Spleen (tissue), 13 donors: ENCODE measurements at places on chromosomes 6 and 20.

GRCh38 chr6:161186173-161186769 lies 87.6 kb downstream of the AGPAT4 start:
- DNase-seq, result no peak

DNA sequence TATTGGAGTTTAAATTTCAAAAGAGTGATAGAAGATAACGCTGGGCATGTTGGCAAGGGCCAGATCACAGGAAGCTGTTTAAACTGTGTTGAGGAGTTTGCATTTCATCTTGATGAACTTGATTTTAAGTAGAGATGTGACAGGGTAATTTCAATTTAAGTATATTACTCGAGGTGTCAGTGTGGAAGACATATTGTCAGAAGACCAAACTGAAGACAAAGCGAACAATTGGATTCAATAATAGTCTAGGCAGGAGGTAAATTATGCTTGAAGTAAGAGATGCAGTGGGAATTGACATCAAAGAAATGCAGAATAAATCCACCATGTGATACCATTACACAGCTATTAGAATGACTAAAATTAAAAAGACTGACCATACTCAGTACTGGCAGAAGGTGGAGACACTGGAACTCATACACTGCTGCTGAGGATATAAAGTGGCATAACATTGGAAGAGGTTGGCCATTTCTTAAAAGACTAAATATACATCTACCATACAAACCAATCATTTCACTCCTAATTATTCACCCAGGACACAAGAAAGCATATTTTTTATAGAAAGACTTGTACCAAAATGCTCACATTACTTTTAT lies 240.8 kb downstream of the ARHGAP18 start:
- no peak for DNase-seq

DNA sequence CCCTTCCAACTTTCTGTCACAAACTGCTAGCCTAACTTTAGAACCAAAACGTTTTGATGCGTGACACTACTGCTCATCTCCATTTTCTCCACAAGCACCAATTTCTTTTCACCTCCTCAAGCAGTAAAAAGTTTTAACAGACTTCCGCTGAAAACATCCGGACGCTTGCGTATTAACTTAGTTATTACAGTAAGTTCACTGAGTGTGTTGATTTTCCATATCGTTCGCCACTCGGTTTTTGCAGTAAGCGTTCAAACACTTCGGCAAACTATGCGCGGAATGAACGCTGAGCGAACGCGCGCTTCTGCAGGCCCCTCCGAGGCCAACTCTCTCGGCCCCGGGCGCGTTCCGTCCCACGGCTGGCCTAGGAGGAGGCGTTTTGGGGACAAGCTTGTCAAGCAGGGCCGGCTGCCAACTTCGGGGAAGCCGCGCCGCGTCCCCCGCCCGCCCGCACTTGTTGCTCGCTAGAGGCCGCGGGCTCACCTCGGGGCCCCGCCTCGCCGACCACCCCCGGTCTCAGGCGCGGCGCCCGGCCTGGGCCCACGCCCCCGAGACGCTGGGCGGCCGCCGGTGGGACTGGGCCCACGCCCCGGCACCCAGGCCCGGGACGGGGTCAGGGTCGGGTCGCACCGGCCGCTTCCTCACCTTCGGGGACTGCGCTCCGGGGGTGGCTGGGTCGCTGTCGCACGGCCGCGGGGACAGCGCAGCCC lies 945 bp downstream of the PHF10 start:
- peak; percentile 94 for DNase-seq

DNA sequence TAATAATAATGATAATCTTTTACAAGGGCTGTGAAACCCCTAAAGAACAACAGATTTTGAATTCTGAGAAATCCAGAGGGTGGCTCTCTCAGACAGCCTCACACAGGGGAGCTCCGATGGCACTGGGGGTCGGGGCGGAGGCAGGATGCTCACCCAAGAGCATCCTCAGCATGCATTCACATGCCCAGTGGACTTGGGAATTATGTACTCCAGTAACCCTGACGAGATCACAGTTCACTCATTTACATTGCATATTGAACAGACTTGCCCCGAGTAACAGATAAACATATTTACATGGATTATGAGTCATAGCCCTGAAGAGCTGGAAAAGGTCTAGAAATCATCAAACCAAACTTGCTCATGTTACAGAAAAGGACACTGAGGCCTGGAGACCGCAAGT lies 482.7 kb upstream of the JARID2 start:
- DNase-seq, result no peak

DNA sequence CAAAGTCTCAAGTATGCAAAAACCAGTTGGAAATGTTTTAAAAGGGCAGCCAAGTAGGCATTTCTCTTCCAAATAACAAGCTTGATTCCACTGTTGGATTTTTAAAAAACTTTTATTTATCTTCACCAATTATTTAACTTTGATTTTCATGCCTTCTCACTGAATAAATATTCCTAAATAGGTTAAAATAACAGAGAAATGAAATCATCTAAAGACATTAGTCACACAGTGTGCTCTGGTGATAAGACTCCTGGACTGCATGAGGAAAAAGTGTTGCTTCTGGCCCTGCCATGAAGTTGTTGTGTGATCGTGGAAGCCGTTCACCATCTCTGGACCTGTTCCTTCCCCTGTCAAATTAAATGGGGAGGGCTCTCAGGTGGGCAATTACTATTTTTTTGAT lies 33.8 kb upstream of the IGF2R start:
- DNase-seq, result no peak

DNA sequence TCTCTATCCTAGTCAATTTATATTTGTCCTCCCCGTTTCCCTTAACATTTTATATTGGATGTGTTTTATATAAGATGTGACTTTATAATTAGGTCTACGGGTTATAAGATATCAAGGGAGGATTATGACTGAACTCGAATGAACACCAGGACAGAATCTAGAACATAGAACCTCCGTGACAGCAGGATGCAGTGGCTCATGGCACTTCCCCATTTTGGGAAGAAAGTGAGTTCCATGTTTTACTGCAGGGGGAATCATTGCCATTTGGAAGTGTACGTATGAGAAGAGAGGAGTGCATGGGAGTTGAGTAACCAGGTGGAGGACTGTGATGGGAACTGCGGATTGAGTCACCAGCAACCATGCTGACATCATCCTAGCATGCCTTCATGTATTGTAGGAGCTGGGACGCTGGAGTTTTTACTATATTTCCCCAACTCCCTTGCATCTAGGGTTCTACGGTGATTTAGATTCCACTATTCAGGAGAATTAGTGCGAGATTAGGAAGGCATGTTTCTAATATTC lies 56.1 kb upstream of the FOXC1 start:
- DNase-seq, result no peak

- DNase-seq, result no peak
These were observed 329.1 kb downstream of the LAMA2 start for GRCh38 chr6:129212081-129212480.

DNA sequence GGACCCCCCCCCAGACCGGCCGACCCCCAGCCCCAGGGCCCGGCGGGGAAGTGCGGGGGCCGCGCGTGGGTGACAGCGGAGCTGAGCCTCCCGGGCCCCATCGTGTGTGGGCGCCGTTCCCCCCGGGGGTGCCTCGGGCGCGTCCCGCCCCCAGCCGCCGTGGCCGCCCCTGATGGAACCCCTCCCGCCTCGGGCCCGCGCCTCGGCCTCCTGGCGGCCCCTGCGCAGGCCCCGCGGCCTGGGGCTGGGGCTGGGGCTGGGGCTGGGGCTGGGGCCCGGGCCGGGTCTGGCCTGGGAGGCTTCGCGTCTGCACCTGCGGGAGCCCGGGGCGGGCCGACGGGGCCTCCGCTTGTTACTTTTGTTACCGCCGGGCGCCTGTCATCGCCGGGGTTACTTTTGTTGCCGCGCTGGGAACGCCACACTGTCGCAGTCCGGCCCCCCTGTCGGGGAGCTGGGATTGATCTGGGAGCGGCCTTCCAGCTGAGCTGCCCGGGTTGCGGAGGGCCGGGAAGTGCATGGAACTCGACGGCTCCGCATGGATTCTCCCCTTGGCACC lies 598 bp downstream of the OGFR start:
- peak; percentile 90 for DNase-seq
